GM23248 (cell line): ENCODE measurements at places on chromosomes 2 and 18.

GRCh38 chr2:162403884-162404283 lies 60.0 kb downstream of the GCA start:
- peak; percentile 41 for DNase-seq

DNA sequence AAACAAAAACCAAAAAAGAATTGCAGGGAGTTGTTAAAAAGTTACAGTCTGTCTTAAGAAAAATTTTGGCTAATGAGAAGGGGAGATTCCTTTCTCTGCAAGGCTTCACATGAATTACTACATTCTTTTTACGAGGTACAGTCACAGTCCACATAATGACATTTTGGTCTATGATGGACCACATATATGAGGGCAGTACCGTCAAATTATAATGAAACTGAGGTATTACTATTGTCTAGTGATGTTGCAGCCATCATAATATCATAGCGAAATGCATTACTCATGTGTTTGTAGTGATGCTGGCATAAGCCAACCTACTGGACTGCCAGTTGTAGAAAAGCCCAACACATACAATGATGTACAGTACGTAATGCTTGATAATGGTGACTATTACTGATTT lies 12.5 kb downstream of the SERPINB7 start:
- no peak for DNase-seq

- no peak for DNase-seq
Observed at GRCh38 chr18:56224669-56225561, 413.5 kb downstream of the TXNL1 start.

GRCh38 chr2:24382363-24383073 lies 22.2 kb upstream of the ITSN2 start:
- DNase-seq: peak; percentile 75

DNA sequence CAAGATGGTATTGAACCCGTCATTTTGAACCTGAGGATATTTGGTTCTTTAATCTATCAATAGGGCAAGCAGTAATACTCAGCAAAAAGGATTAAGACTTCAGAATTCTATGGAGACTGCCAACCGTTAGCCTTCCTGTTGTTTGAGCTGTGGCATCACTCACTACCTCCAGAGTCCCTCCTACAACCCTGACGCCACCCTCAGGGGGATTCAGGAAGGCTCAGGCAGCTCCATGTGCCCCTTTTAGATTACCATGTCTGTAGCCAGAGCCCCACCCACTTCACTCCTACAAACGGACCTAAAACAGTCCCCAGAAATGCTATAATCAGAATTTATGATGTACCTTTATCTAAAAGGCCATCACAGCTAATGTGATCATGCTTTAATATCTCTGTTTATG lies 172.9 kb downstream of the EPHA4 start:
- DNase-seq: no peak

- no peak for DNase-seq
Observed at GRCh38 chr2:156695020-156695419, 258.8 kb downstream of the GPD2 start.

DNA sequence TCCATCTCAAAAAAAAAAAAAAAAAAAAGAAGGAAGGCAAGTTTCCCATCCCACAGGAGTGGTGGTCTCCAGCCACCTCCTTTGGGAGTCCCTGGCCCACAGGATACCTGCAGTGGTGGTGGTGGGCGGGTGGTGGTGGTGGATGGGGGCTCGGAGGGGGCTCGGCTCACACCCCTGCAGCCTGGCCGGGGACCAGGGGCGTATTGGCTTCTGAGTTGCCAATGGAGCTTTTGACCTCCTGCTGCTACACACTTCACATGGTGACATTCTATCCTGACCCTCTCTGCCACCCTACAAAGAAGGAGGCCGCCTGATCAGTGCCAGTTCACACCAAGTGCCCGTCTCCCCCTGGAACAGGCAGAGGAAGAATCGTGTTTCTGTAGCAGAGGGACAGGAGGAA lies 119.6 kb downstream of the NFATC1 start:
- no peak for DNase-seq
